ENCODE measurements at places on chromosomes 11 and 22.

DNA sequence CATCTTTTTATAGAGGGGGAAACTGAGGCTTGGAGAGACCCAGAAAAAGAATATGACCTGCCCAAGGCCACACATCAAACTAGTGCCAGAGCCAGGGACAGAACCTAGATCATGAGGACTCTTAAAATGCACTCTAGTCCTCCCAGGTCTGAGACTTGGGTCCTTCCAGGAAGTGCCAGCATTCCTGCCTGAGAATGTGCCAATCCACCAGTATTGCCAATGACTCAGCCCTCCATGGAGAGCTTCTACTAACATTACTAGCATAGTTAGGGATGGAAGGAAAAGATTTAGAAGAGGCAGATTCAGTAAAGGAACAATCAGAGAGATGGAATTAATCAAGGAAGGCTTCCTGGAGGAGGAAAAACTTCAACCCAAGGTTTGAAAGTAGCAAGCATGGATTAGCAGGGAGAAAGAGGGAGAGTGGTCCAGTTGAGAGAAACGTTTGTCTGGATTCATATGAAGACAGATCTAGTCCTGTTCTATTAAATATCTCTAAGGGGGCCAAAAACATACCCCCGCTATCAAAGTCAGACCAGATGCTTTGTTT lies 20.1 kb upstream of the SMIM35 start:
- no peak for DNase-seq

GRCh38 chr11:69892986-69893555 lies 73.9 kb upstream of the FGF3 start:
- DNase-seq = no peak

GRCh38 chr11:108857382-108857781 lies 192.5 kb downstream of the DDX10 start:
- DNase-seq = no peak

GRCh38 chr11:74470526-74470925 lies 3.2 kb upstream of the KCNE3 start:
- no peak for DNase-seq

Data from iPS-NIHi11 (cell line).